GM04503 (cell line): ENCODE measurements at places on chromosomes 4 and X.

- no peak for DNase-seq
Measured at GRCh38 chr4:186473933-186474332, 81.4 kb downstream of the MTNR1A start.

- DNase-seq: no peak
Measured at GRCh38 chrX:40434947-40435346, 145.8 kb upstream of the ATP6AP2 start.

DNA sequence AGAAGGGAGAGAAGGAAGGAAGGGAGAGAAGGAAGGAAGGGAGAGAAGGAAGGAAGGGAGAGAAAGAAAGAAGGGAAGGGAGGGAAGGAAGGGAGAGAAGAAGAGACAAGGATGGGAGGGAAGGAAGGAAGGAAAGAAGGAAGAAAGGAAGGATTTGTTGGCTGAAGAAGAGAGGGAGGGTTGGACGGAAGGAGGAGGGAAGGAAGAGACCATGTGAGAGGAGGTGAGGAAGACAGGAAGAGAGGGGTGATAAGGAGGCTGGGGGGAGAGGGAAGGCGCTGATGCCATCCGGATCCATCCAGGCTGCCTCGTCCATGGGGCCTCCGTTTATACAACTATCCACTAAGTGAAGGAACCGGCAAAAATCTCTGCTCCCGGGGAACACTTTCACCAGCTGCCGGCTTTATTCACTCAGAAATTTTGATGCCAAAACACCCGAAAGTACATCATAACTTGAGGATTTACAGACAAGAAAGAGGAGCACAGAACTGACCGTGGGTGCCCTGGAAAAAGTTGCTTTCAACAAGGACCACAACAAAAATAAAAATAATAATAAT lies 14.9 kb downstream of the DHRSX start:
- no peak for DNase-seq

- DNase-seq: no peak
Measured at GRCh38 chr4:77493120-77493752, 112.4 kb upstream of the CXCL13 start.

DNA sequence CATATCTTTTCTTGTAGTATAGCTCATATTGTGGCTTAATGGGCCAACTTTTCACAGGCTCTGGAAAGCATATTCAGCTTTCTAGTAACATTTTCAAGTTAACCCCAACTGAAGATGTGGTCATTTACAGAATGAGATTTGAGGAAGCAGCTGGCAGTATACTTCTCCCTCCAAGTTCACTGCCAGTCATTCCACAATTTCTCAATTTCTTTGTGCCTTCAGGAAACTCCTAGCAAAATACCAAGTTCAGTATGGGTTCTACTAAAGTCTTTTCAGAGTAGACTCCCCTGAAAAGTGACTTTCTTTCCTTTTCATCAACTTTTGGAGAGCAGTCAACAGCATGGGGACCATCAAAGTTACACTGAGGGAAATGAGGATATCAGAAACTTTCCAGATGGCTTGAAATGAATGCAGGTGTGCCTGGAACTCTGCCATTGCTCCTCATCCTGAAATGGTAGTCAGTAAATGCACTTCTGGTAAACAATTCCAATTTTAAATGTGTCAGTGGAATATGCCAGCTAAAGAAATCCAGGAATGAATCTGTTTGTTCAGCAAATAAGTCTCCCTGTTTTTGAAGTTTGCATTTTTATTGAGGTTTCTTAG lies 81.5 kb upstream of the TEX13D start:
- DNase-seq: no peak

DNA sequence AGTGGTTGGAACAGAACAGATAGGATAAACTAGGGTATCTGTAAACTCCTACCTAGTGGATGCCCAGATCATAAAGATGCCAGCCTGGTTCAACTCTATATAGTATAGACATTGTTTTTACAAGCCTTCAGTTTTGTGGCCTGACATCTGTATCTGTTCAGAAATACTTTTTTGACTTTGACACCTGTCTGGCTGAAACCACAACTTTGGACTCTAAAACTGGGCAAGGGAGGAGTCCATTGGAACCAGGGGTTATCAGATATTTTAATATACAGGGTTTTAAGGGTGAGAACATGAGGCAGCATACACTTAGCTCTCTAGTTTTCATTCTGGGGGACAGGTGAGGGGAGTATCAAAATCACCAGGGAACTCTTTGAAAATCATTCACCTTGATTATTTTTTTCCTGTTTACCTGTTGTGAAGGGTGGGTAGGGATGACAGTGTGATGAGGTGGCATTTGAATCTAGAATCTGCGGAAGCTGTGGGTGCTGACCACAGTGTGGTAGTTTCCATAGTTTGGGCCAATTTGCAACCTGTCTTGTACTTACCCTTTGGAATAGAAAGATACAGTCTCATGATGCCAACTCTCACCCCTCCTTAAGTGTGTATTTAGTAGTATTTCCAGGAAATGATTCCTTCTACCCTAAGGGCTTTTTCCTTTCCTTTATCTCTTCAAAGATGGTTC lies 20.6 kb downstream of the GAB1 start:
- no peak for DNase-seq
